T-cell (primary cell): ENCODE measurements at places on chromosomes 2 and 18.
A peak's percentile ranks its signal among the peaks of the same experiment; 100 is the strongest.

DNA sequence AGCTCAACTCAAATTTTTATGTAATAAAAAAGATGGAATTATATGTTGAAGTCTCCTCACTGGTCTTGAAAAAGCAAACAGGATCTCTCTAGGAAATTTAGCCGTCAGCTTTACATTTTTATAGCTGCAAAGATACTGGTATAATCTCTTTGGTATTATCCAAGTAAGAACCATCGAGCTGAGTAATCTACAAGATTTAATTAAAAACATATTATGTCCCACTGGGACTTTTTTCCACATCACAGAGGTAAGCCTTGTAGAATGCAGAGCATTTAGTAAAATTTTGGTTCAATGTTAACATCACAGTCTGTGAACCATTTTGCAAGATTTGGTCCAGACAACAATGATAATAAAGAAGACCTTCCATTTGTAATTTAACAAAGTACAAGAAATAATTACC, 162.6 kb upstream of the SLC39A10 start:
- no peaks in the 10 kb centered on the region for H3K27me3 ChIP-seq
- no peaks in the 10 kb centered on the region for H3K4me1 ChIP-seq
- DNase-seq = no peak
- H3K27ac ChIP-seq = no peak overlapping the region

DNA sequence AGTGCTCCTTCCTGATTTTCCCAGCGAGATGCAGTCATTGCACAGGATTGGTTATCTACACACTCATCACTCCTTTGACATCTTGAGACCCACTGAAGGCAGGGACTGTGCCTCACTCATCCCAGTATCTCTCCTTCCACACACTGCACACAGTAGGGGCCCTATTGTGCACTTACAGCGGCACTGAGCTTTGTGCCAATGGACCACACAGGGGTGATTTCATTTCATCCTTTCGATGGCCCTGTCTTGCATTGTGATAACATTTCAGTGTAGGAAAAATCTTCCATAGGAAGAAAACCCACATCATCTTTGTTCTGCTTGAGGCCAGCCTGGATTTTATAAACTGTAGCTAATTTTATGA, 11.0 kb upstream of the LRRFIP1 start:
- H3K4me3 ChIP-seq = no peak overlapping the region
- no peak overlapping the region for H3K27ac ChIP-seq
- H3K36me3 ChIP-seq = no peaks in the 10 kb centered on the region
- no peak for DNase-seq

DNA sequence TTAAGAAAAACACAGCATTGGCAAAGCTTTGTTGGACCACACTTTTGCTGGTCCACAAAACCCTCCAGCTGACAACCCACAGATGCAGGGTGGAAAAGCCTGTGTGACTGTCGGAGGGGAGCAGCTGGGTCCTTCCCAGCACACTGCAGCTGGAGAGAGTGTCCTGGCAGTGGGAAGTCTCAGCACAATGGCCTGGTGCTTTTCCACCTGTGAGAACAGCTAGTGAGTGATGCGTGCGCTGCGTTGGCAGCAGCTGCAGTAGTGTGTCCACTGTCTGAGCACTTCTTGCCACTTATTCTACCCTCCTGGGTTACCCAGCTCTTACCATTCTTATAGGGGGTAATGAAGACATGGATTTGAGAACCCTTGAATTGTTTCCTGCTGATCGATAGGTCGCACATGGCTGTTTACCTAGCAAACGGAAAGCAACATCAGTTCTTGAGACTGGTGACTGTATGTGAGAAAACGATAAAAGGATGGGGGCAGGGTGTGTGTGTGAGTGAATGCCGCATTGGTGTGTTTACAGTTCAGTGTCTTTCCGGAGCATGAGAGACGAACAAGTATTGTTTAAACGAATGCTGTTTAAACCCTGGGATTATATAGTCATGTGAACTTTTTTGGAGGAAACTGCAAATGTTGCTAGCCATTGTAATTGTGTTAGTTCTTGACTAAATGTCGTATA, 69.7 kb downstream of the LYPD6 start:
- H3K27me3 ChIP-seq = peaks cover 6% of the 10 kb centered on the region
- H3K36me3 ChIP-seq = no peaks in the 10 kb centered on the region
- DNase-seq = no peak
- H3K4me3 ChIP-seq = no peak overlapping the region
- H3K27ac ChIP-seq = no peak overlapping the region

DNA sequence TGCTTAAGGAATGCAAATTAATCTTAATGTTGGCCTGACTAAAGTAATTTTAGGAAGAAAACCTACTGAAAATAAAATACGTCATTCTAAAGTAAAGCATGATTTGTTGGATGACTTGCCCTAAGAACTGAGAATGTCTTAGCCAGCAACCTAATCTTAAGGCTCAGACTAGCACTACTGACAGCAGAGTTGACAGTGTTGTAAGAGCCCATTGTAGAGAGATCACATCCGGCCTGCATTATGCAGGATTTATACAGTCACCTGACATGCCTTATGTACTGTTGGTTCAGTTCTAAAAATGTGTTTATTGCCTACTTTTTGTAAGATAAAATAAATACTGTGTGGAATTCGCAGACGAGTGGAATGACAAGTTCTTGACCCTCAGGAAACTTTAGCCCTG, 82.3 kb downstream of the TMEM185B start:
- no peak for DNase-seq
- H3K27me3 ChIP-seq = no peaks in the 10 kb centered on the region
- no peak overlapping the region for H3K4me3 ChIP-seq
- H3K4me1 ChIP-seq = no peaks in the 10 kb centered on the region

GRCh38 chr2:125576558-125576957, 1079.4 kb upstream of the GYPC start:
- H3K27ac ChIP-seq = no peak overlapping the region
- no peak for DNase-seq
- no peaks in the 10 kb centered on the region for H3K4me1 ChIP-seq
- H3K36me3 ChIP-seq = no peaks in the 10 kb centered on the region

- peak; percentile 21 for DNase-seq
- H3K4me3 ChIP-seq = no peak overlapping the region
- H3K4me1 ChIP-seq = peaks cover 6% of the 10 kb centered on the region
- no peaks in the 10 kb centered on the region for H3K36me3 ChIP-seq
- no peak overlapping the region for H3K27ac ChIP-seq
Observed at GRCh38 chr2:204027091-204027490, 90.5 kb downstream of the ICOS start.

DNA sequence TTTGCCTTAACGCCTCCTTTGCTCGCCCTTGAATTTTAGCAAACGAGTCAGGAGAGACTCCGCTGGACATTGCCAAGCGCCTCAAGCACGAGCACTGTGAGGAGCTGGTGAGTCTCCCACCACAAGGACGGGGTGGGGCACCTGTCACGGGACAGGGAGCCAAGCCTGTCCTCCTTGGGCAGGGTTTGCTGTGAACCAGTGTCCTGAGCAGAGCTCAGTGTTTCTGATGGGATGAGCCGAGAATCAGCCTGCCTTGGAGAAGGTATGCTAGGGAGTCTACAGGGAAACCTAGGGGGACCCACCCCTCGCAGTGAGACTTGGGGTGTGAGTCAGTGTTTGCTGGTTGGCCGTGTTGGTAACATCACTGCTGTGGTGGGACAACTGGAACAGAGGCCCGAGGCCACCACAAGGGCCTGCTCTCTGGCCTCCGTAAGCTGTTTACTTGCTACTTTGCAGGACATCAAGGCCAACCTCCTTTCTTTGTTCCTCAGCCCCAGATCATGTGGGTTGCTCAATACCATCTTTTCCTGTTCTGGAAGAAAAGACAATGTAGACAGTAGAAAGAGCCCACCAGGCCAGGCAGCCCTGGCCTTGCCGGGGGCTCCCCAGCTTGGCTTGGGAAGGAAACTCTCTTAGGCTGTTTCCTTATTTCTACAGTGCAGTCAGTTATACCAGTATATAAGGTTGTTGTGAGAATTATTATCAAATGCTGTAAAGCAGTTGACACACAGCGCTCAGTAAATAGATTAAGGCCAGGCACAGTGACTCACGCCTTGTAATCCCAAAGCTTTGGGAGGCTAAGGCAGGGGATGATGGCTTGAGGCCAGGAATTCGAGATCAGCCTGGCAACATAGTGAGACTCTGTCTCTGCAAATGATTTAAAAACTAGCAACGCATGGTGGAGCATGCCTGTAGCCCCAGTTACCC, 42.4 kb downstream of the ITGB1BP1 start:
- H3K4me1 ChIP-seq = no peaks in the 10 kb centered on the region
- H3K4me3 ChIP-seq = no peak overlapping the region
- H3K36me3 ChIP-seq = no peaks in the 10 kb centered on the region
- H3K27ac ChIP-seq = no peak overlapping the region
- H3K27me3 ChIP-seq = peaks cover 7% of the 10 kb centered on the region

DNA sequence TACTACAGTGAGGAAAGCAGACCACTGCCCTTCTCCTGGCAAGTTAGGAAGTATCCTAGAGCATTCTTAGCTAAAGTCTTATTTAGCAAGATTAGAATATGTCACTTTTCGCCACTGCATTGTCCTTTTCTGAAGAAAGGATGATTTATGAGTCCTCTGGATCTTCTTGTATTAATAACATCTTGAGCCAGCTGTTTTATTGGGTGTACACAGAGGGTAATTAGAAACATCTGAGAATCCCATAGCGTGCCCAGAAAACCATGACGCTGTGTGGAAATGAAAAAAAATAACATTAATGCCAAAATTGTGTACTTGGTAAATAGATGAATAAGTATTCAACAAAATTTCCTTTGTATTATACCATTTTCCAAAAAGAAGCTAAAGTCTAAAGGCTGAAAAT, 198.7 kb downstream of the LTBP1 start:
- H3K4me1 ChIP-seq = no peaks in the 10 kb centered on the region
- H3K27me3 ChIP-seq = peaks cover 3% of the 10 kb centered on the region
- H3K27ac ChIP-seq = no peak overlapping the region
- DNase-seq = no peak
- H3K36me3 ChIP-seq = no peaks in the 10 kb centered on the region

GRCh38 chr2:224574423-224575084, 10.6 kb downstream of the CUL3 start:
- no peak for DNase-seq
- H3K4me3 ChIP-seq = no peak overlapping the region
- H3K27ac ChIP-seq = no peak overlapping the region

- H3K27me3 ChIP-seq = no peaks in the 10 kb centered on the region
- no peaks in the 10 kb centered on the region for H3K4me1 ChIP-seq
- no peak overlapping the region for H3K4me3 ChIP-seq
- no peak overlapping the region for H3K27ac ChIP-seq
- no peak for DNase-seq
Observed at GRCh38 chr2:102386867-102387541, 31.4 kb downstream of the IL18R1 start.

DNA sequence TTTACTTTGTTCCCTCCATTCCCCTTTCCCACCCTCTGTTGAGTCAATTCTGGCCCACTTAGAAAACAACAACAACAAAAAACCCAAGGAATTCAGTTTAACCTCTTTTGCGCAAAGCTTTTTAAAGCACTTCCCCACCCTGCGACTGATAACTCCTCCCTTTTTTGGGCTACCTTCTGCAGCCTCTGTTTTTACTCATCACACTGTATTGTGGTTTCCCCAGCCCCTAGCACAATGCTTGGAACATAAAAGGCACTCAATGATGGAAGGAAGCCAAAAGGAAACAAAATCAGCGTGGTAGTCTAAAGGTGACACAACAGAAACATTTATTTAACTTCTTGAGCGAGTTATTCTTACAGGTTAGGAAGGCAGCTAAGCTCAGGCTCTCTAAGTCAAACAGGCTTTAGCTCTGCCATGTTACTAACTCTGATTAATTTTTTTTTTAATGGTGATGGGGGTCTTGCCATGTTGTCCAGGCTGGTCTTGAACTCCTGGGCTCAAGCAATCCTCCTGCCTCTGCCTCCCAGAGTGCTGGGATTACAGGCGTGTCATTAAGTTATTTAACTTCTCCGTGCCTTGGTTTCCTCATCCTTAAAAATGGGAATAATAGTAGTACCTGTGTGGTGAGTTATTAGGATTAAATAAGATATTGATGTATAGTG, 1.3 kb downstream of the CEP68 start:
- H3K36me3 ChIP-seq = no peaks in the 10 kb centered on the region
- H3K27ac ChIP-seq = peak overlapping the region; percentile 63

DNA sequence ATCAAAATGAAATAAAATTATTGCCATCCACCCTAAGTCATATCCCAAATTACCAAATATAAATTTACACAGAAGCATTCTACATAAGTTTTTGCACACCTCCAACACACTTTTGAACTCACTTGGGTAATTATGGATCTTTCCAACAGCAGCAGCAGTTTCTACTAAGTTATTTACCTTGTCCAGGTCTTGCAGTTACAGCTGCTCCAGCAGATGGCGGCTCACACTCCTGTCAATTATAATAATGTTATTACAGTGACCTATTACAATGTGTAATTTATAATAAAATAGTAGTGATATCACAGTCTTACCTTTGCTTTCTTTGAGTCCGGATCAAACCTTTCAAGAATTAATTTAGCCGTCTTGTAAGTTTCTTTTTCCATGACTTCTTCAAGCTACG, 37.9 kb downstream of the LNPK start:
- H3K4me1 ChIP-seq = no peaks in the 10 kb centered on the region
- H3K27me3 ChIP-seq = no peaks in the 10 kb centered on the region
- no peak overlapping the region for H3K4me3 ChIP-seq
- peaks cover 3% of the 10 kb centered on the region for H3K36me3 ChIP-seq

DNA sequence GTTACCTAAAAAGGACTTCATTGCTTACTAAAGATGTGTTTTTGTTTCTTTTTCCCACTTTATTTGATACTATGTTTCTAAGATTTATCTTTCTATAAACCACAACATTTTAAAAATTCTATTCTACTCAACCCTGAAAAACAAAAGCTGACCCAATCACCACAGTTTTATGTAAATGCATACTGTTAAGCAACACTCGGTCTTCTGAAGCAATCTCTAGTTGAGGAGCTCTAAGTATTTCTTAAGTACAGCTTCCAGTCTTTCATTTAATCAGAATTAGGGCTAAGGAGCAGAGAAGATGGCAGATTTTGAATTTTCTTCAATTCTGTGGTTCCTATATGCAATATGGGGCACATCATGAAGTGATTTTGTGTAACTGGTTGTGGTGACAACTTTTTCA, 72.2 kb upstream of the SLC4A10 start:
- no peaks in the 10 kb centered on the region for H3K4me1 ChIP-seq
- no peak overlapping the region for H3K27ac ChIP-seq
- DNase-seq = no peak
- no peak overlapping the region for H3K4me3 ChIP-seq
- no peaks in the 10 kb centered on the region for H3K36me3 ChIP-seq

DNA sequence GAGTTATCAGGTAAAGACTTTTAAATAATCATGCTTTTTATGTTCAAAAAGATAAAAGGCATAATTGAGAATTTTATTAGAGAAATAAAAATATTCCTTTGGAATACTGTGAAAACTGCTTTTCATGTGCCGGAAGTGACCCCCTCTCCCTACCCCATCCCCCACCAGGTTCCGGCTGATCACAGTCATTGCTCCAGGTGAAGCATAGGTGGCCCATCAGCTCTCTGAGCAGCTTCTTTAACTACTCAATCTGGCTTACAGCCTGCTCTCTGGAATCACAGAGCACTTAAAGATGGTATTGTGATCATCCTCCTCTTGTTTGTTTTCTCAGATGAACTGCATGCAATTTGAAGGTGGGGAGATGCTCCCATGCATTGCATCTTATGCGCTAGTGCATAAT, 257.7 kb downstream of the EN1 start:
- no peak for DNase-seq
- peaks cover 2% of the 10 kb centered on the region for H3K27me3 ChIP-seq
- no peaks in the 10 kb centered on the region for H3K4me1 ChIP-seq
- H3K27ac ChIP-seq = no peak overlapping the region
- H3K36me3 ChIP-seq = no peaks in the 10 kb centered on the region
- H3K4me3 ChIP-seq = no peak overlapping the region
